ENCODE measurements at places on chromosomes 1 and 21.

DNA sequence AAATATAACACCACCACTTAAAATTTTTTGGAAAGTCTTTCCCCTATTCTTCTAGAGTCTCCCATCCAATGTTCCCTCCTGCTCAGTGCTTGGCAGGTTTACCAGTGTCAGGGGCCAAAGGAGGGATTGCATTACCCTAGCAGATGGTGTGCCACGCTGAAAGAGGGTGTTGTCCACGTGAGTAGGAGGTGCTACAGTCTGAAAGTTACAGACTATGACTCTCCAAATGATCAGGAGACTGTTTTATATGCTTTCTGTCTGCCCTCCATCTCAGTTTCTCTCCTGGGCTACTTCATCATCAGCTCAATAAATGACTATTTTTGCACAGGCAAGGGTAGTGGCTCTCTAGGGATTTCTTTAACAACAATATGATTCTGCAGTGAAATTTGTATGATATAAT, 31.3 kb upstream of the ANGPTL7 start:
- DNase-seq, result no peak

GRCh38 chr1:48493041-48493440, 21.0 kb upstream of the SPATA6 start:
- DNase-seq, result no peak

DNA sequence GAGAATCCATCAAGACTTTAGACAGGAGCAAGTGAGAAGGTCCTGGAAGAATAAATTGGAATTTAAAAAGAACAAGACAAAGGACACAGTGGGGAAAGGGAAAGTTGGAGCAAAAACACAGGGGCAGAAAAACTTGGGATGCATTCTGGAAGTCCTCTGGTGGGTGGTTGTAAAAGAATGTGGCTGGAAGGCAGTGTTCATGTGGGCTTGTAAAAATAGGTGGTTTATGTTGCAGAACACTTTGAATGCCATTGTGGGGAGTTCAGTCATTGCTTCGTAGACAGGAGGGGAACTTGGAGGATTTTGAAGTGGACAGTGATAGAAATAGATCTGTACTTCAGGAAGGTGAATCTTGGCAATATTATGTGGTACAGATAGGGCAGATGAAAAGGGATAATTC, 15.2 kb downstream of the KIF1B start:
- no peak for DNase-seq

- DNase-seq, result no peak
Observed at GRCh38 chr1:27438621-27439061, 46.2 kb downstream of the GPR3 start.

DNA sequence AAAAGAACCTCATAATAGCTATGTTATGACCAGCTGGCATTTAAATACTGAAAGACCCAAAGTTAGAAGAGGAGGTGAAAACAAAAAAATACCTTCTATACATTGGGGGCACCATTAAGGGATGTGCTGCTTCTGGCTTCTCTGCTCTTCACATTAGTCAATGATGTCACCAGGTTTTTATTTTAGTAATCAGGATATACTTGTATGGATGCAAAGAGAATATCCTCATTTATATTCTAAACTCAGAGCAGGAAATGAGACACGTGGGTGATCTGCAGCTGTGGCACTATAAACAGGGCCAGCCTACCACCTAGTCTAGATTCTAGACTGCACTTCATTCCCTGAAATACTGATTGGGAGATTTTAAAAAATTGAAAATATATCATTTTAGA, 51.2 kb downstream of the WLS start:
- no peak for DNase-seq

DNA sequence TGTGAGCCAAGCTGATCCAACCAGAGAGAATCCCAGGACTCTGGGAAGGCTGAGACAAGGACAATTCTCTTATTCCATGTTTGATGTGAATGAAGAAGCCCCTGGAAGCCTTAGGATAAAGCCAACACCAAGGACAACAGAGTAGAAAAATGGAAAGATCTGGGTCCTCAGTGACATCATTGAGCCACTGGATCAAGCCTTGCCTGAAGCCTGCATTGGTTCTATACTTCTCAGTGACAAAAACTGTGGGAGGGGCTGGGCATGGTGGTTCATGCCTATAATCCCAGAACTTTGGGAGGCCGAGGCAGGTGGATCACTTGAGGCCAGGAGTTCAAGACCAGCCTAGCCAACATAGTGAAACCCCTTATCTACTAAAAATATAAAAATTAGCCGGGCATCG, 15.6 kb downstream of the ARHGEF19 start:
- no peak for DNase-seq

DNA sequence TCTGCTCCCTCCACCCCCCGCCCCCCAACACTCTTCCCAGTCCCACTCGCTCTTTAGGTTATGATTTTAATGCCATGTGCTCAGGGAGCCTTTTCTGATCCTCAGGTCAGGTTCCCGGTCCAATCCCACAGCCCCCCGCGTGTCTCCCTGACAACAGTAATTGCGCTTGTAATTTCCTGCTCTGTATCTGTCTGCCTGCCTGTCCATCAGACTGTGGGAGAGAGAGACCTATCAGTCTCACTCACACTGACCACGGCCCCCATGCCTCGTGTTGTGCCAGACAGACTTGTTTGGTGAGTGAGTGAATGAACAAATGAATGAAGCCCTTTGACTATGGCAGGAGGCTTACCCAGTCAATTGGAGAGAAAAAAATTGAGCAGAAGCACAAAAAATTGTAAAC, 50.8 kb upstream of the ECE1 start:
- DNase-seq, result no peak

- no peak for DNase-seq
Observed at GRCh38 chr1:222090103-222090502, 348.2 kb upstream of the DUSP10 start.

- no peak for DNase-seq
Observed at GRCh38 chr1:22117851-22118250, 25.0 kb downstream of the WNT4 start.

GRCh38 chr1:213984387-213985208, 3.2 kb upstream of the PROX1 start:
- no peak for DNase-seq

DNA sequence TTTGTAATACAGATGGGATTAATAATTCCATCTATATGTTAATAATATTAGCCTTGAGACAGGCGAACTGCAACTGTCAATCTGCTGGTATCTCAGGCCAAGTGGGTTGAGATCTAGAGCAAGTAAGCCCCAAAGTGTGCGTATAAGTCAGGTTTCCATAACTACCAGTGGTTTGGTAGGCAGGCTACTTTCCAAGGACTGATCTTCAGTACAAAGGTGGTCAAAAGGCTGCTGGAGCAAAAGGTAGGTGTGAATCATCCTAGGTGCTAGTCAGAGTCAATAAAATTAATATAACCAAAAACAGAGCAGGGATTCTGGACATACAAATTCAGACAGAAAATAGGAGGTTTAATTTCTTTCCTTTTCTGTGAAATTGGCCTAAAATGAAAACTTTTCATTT, 328.0 kb downstream of the TGFB2 start:
- DNase-seq, result no peak

GRCh38 chr1:198622001-198622400, 16.8 kb upstream of the PTPRC start:
- DNase-seq, result no peak

DNA sequence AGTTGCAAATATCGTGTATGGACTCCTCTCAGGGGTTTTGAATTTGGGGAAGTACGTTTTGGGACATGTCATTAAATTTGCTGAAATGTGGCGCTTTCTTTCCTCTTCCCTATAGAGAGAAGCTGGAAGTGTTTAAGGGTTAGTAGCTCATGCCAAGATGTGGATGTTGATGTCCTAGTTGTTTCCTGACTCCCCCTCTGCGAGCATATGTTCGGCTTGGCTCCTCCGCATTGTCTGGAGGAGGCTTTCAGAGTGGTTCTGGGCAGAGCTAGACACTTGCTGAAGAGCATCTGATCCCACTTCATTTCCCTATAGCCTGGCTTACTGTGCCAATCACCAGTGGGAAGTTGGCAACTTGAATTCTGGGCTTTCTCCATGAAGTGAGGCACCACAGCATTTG, 347.4 kb upstream of the B3GALT2 start:
- DNase-seq, result no peak

- DNase-seq, result no peak
Observed at GRCh38 chr1:25744140-25744581, 55.8 kb upstream of the SELENON start.

DNA sequence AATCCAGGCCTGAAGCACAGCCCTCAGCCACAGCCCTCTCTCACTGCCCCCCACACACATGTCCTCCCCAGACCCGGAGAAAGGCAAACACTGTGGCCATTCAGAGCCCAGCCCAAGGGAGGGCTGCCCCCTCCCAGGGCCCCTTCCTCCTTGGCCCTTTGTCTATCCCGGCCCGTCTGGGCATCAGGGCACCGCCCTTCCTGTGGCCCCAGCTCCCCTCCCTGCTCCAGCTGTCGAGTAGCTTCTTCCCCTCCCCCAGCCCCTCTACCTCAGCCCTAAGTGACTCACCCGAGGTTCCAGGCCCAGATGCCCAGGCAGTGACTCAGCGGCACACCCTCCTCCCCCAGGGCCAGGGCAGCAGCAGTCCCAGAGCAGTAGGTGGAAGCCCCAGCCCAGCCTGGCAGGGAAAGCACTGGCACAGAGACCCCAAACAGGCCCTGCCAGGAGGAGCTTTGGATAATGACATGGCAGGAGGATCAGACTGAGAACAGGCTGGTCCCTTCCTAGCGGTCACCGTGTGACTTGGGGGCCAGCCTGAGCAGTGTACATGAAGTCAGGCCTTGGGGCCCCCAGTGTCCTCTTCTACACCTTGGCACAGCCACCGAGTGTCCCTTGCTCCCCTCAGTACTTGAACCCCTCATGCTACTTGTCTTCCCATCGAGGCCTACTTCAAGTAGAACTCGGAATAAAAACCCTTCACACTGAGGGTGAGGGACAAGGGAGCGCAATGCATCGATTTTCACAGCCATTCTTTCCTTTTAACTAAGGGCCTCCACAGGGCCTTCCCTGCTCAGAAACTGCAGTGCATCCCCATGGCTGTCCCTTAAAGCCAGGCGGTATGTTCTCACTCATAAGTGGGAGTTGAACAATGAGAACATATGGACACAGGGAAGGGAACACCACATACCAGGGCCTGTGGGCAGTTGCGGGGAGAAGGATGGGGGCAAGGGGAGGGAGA, 1.0 kb upstream of the S100A2 start:
- peak; percentile 83 for DNase-seq

DNA sequence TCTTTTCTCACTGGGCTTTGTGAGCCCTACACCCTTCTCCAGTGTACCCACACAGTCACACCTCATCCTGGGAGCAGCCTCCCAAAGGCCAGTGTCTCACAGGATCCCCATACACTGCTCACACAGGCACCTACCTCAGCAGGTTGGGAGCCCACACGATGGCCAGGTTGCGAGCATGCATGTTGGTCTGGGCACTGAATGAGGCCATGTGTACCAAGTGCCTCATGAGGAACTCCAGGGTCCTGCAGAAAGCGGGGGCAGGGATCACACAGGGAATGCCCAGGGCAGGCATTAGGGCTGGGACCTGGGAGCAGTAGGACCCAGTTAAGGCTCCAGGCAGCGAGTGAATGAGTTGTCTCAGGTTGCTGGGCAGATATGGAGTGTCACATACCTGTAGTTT, 8.5 kb upstream of the USF1 start:
- no peak for DNase-seq

DNA sequence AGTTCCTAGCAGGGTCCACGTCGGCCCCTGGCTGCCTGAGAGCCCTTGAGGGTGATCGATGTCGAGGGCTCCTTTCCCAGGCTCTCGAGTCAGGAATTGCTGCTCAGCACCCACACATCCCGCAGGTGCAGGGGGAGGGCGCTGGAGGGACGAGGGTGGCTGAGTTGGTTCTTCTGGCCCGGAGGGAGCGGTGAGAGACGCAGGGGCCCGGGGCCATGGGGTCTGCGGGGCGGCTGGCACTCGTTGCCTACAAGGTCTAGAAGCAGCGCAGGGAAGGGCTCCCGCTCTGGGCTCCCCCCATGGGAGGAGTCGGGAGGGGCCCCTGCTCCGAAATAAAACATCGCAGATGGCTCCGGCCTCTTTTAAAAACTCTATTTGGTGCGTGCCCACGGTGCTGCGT, 18.2 kb downstream of the PANK4 start:
- no peak for DNase-seq

DNA sequence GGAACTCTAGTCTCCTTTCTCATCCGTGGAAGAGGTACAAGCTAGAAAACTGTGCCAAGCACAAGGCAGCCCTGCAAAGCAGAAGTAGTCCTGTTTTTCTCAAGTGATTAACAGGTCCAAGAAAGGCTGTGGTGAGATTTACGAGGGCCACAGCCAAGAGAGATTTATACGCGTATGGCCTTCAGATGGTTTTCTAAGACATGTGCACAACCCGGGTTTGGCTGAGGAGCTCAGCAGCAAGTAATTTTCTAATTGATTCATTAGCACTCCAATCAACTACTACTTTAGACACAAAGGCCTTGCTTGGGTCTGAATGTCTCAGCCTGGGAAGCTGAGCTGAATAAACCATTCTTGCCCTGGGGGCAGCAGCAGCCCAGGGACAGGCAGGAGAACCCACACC, 55.8 kb downstream of the SSBP3 start:
- no peak for DNase-seq

DNA sequence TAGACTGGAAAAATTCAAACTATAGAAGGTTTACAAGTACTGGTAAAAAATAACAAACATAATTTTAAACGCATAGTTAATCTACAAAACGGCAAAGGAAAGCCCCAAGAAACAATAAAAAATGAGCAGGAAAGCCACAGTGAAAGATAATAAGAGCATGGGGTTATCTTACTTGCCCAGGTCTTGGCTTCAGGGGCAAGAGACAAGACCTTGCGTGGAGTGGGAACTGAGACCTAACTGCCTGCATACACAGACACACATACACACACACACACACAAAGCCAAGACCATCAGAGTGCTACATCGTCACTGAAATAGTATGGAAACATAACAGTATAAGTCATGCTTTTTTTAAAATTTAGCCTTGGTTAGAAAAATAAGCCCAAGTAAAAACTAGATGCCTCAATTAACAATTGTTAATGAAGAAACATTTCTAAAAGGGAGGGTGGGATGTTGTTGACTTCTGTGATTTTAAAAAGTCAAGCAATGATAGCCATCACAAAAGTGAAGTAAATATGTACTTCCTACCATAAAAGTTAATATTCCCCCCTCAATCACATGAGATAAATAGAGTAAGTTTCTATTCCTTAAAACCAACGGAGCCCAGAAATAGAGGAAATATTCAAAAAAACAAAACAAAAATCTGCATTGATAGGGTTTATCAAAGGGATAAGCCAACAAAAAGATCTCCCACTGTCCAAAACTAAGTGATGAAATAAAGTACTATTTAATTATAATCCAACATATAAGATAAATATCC, 29.4 kb upstream of the CRP start:
- no peak for DNase-seq

DNA sequence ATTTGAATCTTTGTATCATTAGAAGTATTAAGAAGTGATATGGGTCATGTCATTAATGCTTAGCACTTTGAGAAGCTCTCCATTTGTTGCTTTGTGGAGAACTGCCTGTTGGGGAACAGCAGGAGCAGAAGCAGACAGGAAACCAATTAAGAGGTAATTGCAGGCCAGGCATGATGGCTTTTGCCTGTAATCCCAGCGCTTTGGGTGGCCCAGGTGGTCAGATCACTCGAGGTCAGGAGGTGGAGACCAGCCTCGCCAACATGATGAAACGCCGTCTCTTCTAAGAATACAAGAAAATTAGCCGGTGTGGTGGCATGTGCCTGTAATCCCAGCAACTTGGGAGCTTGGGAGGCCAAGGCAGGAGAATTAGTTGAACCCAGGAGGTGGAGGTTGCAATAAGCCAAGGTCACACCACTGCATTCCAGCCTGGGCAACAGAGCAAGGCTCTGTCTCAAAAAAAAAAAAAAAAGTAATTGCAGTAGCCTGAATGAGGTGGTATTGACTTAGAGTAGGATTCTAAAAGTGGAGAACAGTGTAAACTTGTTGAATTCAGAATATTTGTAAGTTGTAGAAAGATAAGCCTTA, 57.8 kb upstream of the FASLG start:
- DNase-seq, result no peak
